Uterus (tissue), 4 donors: ENCODE measurements at places on chromosomes 3 and 15.

- no peak for DNase-seq
Observed at GRCh38 chr15:67244971-67245478, 9.4 kb downstream of the AAGAB start.

DNA sequence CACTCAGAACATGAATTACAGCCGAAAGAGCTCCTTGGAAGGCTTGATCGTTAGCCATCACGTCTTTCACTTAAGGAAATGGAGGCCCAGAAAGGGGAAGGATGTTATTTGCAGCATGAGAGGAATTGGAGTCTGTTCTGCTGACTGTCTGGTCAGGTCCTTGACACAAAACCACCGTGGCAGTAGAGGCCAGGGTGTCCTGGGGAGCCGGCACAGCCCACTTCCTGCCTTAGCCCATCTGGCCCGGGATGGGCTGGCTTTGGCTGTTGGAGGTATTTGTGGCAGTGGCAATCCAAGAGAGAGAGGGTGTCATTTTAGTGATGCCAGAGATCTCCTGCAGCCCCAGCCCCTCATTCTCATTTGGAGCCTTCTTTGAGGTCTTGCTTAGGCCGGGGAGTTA is 37.4 kb downstream of the ST6GAL1 start:
- no peak for DNase-seq

DNA sequence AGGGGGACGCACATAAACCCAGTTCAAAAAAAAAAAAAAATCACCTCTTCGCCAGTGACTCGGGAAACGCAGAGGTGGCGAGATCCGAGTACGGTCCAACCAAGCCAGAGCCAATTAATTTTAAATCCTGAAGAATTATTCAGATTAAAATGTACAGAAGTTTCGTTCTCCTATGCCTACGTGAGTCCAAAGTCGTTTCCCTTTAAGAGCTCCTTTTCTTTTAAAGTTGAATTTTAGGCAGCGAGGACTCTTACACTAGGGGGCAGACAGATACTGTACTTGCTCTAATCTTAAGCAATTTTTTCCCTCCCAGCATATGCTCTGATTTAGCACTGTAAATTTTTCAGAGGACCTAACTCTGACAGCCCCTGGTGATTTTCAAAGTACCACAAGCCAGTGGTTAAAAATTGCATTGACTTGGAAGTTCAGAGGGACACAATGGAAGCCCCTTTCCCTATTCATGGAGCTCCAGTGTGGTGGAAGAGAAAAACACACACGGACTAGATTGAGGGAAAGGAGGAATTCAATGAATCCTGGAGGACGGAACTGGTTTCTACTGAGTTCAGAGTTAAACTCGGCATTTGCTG is 3.3 kb upstream of the NR2F2 start:
- DNase-seq = peak; percentile 22

DNA sequence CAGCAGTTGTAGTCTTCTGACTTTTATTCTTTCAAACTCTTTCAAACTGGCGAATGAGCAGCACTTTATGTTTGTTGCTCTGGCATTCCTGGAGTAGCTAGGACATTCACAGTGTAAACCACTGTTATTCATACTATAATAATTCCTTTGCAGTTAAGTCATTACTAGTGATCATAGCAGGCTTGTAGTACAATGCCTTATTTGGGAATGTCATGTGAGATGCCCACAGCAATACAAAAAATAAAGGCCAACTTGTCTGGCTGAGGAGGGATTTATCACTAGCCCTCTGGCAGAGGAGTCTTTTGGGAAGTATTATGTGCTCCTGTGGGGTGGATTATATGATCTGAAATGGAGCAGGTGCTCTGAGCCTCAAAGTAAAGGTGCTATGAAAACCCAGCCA is 197.2 kb downstream of the VGLL3 start:
- no peak for DNase-seq

- no peak for DNase-seq
Observed at GRCh38 chr3:52374173-52374572, 58.1 kb downstream of the DNAH1 start.

- DNase-seq = peak; percentile 25
Observed at GRCh38 chr3:56989169-56989976, 71.1 kb upstream of the SPATA12 start.

DNA sequence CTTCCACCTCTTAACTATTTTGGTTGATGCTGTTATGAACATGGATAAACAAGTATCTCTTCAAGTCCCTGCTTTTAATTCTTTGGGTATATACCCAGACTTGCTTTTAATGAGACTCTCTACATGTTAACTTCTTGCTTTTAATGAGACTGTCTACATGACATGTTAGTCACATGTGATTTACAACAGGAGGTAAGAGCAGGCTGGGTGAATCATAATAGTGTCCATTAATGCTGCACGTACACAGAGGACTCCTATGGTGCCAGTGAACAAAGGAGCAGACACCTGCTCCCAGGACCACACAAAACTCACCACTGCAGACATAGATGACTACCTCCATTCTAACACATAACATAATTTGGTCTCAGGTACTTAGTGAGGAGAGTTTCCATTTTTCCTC is 273.4 kb upstream of the NSMCE3 start:
- DNase-seq = no peak

DNA sequence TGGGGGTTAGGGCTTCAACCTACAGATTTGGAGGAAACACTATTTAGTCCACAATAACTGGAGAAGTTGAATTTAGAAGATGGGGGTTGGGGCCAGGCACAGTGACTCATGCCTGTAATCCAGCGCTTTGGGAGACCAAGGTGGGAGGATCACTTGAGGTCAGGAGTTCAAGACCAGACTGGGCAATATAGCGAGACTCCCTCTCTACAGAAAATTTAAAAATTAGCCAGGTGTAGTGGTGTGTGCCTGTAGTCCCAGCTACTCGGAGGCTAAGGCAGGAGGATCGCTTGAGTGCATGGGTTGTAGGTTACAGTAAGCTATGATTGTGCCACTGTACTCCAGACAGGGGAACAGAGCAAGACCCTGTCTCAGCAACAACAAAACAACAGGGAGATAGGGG is 5.0 kb upstream of the DYNLT2B start:
- DNase-seq = no peak

GRCh38 chr15:88249220-88249619 is 7.3 kb downstream of the NTRK3 start:
- DNase-seq = peak; percentile 60

DNA sequence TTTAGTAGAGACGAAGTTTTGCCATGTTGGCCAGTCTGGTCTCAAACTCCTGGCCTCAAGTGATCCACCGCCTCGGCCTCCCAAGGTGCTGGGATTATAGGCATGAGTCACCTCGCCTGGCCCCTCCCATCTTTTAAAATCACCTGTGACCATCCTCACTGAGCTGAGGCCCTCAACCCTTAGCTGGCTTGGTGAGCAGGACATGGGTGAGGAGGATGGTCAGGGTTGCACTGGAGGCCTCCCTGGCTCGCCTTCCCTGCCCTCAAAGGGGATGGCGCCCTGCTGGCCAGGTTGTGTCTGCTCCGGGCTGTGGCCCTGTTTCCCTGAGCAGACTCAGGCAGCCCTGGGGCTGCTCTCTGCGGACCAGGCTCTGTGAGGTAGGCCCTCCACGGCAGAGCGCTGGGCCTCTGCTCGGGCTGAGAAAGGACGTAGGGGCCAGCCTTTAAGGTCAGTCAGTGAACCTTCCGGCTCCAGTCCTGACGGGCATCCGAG is 33.7 kb downstream of the SYNM start:
- DNase-seq = no peak

DNA sequence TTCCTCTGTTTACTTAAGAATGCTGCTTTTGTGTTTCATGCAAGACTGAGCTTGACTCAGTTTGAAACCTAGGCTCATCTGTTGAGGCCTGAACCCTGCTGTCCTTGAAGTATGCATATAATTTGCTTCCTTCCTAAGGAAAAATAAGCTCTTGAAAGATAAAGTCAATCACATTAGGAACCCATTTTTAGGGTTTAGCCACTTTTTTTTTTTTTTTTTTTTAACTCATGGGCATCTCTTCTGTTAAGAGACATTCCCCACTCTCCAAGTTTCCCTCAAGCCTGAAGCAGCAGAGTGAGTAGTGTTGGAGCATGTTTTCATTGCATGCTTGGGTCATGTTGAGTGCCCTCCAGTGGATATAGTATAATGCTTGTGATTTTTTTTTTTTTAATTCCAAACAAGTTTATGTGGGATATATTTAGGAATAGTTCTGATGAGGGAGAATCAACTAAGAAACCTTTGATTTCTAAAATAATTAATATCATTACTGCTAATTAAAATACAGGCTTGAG is 3.6 kb downstream of the CTNNB1 start:
- DNase-seq = no peak

GRCh38 chr3:118803096-118803476 is 231.6 kb downstream of the IGSF11 start:
- no peak for DNase-seq

DNA sequence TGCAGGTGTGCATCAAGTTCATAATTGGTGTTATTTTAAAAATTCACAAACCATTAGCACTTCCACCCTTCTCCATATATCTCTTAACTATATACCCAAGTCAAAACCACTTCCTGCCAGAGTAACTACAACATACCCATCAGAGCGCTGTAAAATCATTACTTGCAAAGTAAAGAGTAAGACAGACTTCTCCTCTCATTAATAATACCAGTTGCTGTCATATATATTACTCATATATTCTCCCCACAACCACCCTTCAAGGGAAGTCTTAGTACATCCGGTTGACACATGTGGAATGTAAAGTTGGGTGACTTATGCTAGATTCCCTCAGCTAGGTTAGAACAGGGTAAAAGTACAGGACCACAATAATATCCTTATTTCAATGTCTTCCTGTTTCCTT is 5.6 kb downstream of the TERC start:
- no peak for DNase-seq
